GM12864 (cell line): ENCODE measurements at places on chromosomes 6 and 20.

GRCh38 chr20:17482536-17482935, 48.6 kb downstream of the BFSP1 start:
- DNase-seq = no peak

GRCh38 chr6:49336514-49337131, 126.4 kb downstream of the MMUT start:
- DNase-seq = no peak

- DNase-seq = no peak
These were observed 21.4 kb downstream of the PYGB start for GRCh38 chr20:25269057-25269832.

DNA sequence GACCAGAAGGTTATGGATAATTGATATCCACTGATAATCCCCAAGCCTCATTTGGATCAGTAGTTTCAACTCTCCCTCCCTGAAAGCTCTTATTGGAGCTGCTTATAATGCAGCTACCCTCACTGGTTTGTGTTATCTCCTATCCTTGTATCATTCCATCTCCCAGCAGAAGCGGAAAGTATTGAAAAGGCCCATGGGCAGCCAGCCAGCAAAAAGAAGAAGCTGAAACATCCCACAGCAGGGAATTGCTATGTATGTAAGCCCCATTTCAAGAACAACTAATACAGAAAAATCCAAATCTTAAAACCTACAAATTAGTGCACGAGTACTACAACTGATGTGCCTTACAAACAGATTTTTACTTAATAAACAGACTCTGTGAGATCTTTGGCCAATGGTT, 269.0 kb upstream of the ECI2 start:
- no peak for DNase-seq

GRCh38 chr6:127538750-127539264, 19.7 kb upstream of the MTCL3 start:
- no peak for DNase-seq

DNA sequence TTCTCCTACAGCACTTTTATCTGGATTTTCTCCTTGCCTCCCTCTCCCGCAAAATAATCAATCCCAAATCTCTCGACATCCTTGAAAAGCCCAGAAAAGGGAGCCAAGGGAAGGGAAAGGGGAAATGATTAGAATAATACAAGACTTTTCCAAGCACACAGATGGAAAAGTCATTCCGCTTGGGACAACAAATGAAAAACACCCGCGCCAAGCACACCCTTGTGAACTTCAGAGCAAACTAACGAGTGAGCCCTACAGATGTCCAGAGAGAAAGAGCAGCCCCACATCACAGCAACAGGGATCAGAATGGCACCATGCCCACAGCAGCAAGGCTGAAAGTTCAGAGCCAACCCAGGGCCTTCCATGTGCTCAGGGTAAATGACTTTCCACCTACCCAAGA, 49.6 kb downstream of the NINL start:
- DNase-seq = no peak

DNA sequence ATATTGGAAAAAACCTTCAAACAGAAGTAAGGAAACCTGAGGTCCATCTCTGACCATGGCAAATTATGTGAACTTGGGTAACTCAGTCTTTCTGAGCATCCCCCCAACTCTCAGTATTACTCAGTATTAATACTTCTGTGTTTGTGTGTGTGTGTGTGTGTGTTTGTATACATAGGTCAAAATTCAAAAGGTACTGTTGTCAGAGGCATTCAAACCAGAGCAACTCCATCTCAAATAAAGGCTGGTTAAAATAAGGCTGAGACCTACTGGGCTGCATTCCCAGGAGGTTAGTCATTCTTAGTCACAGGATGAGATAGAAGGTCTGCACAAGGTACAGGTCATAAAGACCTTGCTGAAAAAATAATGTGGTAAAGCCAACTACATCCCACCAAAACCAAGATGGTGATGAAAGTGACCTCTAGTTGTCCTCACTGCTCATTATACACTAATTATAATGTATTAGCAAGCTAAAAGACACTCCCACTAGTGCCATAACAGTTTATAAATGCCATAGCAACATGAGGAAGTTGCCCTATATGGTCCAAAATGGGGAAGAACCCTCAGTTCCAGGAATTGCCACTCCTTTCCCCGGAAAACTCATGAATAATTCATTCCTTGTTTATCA, 33.3 kb upstream of the SLC22A16 start:
- no peak for DNase-seq

- no peak for DNase-seq
These were observed 49.5 kb upstream of the SMIM28 start for GRCh38 chr6:138328210-138328609.

DNA sequence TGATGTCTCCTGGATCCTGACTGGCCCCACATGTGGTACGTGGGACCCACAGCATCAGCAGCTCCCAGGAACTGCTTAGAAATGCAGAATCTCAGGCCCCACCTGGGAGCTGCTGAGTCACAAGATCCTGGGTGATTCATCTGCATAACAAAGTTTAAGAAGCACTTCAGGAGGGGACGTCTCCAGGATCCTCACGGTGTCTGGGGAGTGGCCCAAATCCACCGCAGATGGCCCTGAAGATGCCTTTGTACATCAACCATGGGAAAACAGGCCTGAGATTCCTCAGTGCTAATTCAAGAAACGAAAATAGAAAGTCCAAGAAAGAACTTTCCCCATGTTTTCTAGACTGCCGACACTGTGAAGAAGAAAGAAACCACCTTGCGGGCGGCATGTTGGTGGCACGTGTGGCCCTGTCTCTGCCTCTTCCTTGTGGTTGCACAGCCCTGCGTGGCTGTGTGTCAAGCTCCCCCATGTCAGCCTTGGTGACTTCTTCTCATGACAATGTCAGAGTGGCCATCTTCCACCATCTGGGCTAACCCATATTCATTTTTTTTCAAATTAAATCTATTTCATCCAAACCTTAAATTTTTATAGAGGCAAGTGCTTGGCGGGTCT, 26.1 kb downstream of the RRBP1 start:
- DNase-seq = no peak

DNA sequence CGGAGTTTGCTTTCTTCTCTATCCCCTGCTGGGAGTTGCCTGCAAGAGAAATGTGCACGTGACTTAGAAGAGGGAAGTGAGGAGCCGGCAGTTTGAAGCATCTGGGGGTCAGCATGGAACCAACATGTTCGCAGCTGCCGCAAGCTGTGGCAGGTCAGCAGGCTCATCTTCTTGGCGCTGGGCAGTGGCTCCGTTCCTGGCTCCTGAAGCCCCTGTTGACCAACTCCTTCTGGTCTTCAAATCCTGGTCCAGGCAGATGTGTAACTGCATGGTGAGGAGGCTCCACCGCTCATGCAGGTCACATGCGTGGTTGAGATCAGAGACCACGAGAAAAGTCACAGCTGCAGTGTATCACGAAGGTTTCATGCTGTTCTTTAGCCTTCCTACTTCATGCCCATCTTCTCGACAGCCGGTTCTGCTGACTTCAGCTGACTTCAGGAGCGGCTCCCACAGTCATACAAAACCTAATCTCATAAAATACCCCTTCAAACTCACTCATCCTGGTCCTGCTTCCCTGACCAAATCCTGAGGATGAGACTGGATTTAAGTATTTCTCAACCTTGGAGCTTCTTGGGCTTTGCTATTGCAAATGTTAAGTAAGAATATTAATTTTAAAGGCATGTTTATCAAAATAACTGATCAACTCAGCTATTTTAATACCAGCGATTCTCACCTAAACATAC, 44.9 kb upstream of the BCAS1 start:
- DNase-seq = no peak

DNA sequence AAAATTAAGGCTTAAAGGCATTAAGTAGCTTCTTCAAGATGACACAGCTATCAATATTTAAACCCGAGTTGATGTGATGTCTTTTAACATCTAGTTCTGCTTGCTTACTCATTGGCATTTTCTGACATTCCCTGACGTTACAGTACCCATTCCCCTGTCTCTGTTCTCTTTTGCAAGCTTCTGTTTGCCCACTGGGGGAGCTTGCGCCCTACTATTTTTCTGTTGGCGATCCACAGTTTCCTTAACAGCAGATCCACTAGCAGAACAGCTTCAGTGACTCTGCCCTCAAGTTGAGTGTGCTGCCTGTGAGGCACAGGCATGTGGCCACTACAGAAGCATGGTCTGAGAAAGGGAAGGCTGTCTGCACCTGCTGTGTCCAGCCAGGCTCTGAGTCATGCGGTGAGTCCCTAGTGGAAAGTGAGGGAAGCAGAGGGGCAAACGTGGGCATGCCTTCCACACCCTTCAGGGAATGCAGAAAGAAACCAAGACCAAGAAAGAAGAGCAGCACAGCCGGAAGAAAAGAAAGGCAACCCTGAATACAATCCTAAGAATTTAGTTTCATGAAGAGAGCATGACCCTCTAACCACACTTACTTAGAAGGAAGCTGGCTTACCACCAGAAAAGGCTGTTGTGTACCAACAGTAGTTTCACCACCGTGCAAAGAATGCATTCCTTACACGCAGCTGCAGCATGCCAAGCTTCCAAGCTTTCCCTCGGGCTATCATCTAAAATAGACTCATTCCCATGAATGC, 97.7 kb upstream of the VGLL2 start:
- DNase-seq = no peak

DNA sequence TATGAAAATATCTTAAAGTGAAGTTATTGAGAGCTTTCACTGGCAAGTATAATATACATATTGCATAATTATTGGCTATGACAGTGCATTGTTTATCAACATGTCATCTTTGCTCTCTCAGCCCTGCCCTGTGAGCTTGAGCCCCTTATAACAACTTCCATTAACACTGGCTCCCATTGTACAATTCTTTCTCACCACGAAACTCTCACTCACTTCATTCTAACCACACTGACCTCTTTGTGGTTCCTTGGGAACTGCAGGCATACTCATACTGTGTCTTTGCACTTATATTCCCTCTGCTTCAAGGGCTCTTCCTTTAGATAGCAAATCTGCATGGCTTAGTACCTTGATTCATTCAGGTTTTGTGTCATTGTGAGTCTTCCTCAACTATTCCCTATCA, 411.8 kb downstream of the CDKAL1 start:
- peak; percentile 19 for DNase-seq

DNA sequence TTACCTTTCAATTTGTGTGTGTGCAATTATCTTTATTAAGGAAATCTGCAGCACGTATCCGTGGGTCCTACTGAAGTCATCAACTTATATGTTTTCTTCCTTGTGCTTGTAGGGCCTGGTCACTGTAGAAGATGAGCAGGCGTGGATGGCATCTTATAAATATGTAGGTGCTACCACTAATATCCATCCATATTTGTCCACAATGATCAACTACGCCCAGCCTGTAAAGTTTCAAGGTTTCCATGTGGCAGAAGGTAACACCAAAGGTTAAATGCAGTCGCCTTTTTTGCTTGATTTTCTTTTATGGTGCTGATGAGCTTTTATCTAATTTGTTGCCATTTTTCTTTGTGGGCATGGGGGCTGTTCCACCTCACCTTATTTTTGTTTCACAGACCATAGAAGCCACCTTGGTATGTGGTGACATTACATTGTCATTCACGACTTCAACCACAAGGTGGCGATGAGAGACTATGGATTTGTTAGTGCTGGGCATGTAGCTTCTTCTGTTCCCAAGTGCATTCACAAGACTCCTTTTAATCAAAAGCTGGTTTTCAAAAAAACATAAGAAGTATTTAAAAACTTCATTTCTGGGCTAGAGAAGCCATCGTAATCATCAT, 106.5 kb upstream of the LAMP5 start:
- DNase-seq = no peak

DNA sequence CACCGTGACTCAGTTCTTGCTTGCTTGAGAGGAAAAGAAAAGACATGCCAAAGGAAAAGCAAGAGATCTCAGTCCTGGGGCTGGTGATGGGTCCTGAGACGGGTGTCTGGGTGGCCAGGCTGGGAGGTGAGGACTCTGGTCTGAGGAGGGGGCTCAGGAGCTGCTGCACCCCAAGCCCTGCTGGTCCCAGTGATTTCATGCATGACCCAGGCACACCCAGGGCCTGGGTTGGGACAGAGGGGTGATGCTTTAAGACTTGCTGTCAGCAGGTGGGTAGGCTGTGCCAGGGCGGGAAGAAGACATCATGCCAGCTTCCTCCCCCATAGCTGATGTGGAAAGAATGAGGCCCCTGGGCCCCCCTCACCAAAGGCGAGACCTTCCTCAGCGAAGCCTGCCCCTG, 65.1 kb upstream of the PMEPA1 start:
- DNase-seq = no peak

- no peak for DNase-seq
These were observed 195.0 kb downstream of the KHDC1L start for GRCh38 chr6:73030257-73030656.

DNA sequence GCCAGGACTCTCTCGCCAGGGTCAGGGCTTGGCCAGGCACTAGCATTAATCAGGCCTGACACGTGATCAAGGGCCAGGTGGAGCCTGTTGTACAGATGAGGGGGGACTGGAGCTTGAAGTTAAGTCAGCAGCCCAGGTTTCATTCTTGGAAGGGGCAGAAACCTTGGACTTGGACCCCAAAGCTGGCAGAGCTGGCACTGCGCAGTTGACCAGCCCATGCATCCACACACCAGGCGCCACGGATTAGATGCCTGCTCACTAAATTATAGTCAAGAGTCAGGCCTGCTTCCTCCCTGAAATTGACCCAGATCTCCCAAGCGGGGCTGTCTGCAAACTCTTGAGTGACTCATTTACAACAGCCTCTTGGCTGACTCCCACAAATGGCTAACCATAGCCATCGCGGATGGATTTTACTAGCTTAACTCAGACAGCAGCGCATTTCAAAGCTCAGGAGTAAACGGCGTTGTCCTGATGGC, 4.1 kb upstream of the TAF4 start:
- DNase-seq = no peak
